ENCODE measurements at places on chromosomes 5 and 9.

- no peak for DNase-seq
These were observed 3.2 kb downstream of the IFNA8 start for GRCh38 chr9:21412107-21412506.

DNA sequence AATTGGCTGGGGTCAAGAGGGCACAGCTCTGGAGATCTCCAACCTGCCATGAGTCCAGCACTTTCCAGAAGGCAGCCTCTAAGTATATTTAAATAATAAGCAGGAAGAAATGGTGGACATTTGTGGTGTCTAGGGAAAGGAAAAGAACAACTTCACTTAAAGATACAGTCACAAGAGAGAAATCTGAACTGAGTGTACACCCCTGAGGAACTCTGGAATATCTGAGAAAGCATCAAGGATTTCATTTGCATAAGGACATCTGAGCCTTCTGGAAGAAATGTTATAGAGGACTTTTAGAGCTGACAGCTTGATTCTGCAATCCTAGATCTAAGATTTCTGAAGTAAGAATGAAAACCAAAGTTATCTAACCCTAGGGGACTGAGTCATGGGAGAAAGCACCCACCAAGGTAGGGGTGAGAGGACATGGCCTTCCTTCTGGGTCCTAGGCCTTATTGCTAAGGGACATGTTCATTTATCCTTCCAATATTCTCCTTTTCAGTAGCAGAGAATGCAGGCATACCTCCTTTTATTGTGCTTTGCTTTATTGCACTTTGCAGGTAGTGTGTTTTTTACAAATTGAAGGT, 253.4 kb upstream of the SLC24A2 start:
- no peak for DNase-seq

GRCh38 chr5:105146867-105147266, 1584.3 kb upstream of the NUDT12 start:
- no peak for DNase-seq

GRCh38 chr5:85896514-85896913, 721.2 kb upstream of the COX7C start:
- no peak for DNase-seq

- DNase-seq = no peak
These were observed 250.2 kb upstream of the DMRT1 start for GRCh38 chr9:591292-591691.

- no peak for DNase-seq
These were observed 52.7 kb upstream of the ERCC6L2 start for GRCh38 chr9:95822583-95823431.

GRCh38 chr5:8417316-8418048, 548.5 kb downstream of the MTRR start:
- DNase-seq = no peak

DNA sequence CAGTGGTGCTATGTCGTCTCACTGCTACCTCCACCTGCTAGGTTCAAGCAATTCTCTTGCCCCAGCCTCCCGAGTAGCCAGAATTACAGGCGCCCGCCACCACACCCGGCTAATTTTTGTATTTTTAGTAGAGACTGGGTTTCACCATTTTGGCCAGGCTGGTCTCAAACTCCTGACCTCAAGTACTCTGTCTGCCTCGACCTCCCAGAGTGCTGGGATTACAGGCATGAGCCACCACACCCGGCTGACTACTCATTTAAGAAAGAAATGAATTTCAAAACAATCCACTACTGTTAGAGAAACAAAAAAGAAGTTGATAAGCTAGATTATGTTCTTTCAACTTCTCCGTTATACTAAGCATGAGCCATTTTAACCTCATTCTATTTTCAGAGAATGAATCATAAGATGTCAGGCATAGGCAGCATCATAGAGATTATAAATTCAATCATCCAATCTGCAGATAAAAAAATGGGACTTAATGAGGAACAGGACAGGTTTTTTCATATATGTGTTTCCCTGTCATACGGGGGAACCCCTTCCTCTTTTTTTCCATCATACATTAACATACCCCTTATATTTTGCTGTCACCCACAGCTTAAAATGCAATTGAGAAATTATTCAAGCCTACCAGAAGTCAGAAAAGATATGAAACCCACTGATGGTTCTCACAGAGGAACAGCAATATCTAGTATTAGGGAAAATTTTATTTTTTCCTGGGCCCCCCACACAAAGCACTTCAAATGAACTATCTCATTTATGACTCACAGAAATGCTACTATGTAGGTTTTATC, 26.5 kb upstream of the ADRB2 start:
- no peak for DNase-seq

DNA sequence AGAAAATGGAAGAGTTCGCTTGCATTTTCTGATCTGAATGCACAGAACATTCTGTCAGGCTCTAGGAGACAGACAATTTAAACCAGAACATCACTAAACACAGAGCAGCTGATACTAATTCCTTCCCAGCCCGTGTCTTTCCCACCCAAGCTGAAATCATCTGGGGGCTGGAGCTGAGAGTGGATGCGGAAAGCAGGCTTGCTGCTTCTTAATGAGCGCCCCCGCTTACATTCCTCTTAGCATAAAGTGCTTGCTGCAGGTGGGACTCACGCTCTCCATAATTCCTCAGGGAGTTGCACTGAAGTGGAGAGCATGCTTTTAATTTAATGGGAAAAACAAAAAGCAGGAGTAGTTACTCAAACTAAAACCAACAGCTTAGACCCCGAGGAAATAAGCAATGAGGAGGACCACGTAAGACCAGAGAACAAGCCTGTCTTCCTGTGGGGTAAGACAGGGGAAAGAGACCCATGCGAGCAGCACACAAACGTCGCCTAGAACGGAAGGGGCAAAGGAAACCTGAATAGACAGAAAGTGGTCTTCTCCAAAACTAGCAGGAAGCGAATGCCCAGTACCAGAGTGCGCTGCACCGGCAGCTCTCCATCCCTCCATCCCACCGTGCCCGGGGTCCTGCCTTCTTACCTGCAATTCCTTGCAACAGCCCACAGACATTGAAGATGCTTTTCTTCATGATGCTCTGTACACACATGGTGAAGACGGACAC, 139.3 kb downstream of the LHFPL2 start:
- no peak for DNase-seq

DNA sequence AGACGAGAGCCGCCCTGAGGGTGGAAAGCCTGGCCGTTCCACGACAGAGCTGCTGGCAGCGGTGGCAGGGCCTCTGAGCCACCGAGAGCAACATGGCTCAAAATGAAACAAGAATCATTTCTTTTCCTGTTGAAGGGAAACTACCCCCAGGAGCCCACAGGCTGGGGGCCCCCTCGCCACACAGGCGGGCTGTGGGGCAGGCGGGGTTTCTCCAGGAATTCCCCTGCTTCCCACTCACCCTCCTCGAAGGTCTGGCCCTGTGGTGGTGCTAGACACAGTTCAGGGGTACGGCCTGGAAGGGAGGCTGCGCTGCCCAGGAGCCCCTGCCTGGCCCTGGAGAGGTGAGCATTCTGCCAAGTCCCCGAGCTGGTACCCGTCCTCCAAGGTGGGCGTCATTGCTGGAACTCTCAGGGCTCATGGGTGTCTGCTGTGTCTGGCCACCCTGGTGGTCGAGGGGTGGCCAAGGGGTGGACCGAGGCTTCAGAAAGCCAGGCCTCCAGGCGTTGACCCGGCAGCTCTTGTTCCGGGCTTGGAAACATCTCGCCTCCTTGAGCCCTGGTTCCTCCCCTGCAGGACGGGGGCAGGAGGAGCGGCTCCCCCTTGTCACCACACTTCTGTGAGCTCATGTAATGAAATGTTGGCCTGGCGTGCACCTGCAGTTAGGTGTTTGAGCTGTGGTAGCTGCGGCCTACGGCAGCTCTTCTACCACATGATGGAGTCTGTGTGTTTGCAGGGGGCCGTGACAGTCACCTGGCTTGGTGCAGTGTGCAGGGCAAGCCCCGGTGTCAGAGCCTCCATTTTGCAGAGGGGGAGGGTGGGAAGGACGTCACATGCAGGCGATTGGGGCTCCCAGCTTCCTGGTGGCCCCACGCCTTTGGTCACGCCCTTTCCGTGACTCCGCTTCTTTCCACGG, 65.3 kb downstream of the RXRA start:
- peak; percentile 90 for DNase-seq

GRCh38 chr5:111135363-111135762, 43.2 kb downstream of the WDR36 start:
- DNase-seq = no peak

DNA sequence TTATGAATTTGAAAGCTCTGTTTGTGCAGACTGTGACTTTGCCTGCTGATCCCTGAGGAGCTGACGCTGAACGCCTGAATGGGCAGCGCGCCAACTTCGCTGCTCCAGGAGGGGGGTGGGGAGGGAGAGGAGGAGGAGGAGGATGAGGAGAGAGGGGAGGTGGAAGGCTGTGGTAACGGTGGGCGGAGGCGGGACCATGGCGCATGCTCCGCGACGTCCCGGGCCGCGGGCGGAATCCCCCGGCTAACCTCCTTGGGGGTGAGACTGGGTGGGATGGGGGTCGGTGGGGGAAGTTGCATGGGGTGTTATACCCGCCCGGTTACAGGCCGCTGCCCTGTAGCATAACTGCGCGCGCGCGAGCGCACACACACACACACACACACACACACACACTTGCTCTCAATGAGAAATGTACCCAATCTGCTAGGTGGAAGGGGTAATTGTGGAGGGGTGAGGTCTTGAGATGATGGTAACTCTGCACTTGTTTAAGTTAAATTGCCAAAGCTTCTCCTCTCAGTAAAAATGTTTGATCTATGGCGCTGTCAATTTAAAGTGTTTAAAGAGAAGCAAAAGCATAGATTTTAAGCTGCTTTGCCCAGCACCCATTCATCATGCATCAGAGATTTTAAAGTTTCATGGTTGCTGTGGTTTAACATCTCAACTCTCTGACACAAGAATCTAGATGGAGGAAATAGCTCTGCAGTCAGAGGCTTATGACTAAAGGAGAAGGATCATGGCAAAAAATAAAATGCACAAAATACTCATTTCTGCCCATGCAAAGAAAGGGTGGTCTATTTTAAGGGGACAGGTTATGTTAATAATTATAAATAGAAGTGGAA, 76.6 kb upstream of the TBCA start:
- no peak for DNase-seq

- DNase-seq = no peak
These were observed 104.8 kb downstream of the PAX5 start for GRCh38 chr9:36929350-36929675.

DNA sequence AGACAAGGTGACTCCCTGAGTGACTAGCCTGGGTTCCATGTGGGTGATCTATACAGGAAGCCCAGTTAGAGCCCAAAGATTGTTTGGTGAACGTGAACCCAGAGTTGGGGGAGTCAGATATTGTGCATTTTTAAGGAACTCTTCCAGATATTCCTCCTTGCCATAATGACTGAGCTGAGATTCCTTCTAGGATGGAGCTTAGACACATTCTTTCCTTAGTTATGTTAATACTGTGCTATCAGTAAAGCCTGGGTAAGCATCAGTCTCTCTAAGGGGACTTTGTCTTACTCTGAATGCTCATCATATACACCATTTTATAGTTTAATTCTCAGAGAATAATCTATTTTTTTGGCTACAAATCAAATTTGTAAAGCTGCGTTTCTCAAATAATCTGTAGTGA, 68.1 kb downstream of the FOXB2 start:
- no peak for DNase-seq

GRCh38 chr5:89377767-89378455, 494.9 kb upstream of the MEF2C start:
- no peak for DNase-seq

- no peak for DNase-seq
These were observed 78.0 kb downstream of the GABRA1 start for GRCh38 chr5:161925960-161926359.

GRCh38 chr5:160268121-160268520, 38.8 kb downstream of the FABP6 start:
- DNase-seq = no peak

DNA sequence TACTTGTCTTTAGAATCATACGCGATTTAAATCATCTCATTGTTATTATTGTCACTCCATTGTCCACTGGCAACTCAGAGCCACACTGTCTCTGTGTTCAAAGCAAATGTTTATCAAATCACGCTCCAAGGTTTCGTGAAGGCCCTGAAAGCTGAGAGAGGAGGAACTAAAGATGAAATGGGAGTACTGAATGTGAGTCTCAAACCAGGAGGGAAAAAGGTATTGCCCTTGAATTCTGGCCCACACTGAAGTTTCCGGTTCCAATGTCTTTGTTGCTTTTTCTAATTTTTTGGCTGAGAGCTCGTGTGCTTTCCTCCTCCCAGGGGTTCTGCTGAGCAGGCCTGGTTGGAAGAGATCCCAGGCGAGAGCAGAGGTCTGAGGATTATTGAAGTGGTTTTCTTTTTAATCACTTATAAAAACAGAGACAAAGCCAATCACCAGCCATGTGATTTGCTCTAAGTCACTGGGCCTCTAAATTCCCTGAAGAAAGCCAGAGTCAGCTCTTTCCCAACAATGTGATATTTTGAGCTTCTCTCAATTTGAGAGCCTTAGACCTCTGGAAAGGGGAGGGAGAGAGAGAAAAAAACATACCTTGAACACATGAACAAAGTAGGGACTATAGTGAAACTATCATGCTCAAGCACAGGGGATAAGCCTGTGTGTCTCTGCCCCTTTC, 420.8 kb upstream of the GRAMD2B start:
- no peak for DNase-seq

- DNase-seq = no peak
These were observed 17.0 kb upstream of the CMBL start for GRCh38 chr5:10324518-10325370.

DNA sequence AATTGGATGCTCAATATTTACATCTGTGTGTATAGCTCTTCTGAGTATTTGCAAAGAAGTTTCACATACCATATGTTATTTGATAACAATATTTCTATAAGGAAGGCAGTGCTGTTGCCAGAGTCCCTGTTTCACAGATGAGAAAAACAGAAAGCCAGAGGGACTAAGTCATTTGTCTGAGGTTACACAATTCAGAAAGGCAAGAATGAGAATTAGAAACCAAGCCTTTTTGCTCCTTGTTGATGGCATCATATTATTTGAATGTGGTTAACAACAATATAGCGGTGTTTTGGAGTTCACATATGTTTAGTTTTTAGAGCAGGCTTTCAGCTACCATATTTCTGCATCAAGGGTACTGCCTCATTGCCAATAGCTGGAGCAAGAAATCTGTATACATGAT, 110.9 kb upstream of the PRLR start:
- no peak for DNase-seq

DNA sequence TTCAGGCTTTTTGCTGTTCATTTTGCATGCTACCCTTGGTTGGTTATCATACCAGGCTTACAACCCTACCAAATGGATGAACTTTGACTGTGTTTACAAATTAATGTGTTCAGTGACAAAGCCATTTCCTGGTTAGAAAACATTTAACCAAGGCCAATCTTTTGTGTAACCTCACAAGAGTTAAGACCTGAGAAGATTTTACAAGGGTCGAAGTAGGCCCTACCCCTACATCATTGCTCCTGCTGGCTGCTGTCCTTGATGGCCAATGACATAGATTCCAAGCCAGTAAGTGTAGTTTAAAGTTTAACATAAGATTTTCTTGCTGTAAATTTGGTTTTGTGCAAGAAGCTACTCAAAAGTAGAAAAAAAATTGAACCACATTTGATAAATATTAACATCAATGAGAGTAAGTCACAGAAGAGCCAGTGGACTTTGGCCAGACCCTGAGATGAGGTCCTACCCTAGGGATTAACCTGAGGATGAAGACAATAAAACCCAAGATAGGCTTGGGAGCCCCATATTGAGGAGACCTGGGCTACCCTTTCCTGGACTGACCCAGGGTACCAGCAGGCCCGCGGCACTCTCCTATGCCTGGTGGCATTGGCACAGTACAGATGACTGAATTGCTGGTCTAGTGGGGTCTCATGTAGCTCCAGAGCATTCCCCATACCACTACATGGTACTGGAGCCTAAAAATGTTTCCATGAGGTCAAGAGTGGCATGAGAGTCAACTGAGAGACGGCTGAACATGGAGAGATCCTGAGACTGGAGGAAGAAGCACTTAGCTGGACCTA, 8.3 kb downstream of the C1QTNF3 start:
- no peak for DNase-seq

All from T-helper 22 cell (primary cell).